ENCODE measurements at places on chromosomes 4 and X.

DNA sequence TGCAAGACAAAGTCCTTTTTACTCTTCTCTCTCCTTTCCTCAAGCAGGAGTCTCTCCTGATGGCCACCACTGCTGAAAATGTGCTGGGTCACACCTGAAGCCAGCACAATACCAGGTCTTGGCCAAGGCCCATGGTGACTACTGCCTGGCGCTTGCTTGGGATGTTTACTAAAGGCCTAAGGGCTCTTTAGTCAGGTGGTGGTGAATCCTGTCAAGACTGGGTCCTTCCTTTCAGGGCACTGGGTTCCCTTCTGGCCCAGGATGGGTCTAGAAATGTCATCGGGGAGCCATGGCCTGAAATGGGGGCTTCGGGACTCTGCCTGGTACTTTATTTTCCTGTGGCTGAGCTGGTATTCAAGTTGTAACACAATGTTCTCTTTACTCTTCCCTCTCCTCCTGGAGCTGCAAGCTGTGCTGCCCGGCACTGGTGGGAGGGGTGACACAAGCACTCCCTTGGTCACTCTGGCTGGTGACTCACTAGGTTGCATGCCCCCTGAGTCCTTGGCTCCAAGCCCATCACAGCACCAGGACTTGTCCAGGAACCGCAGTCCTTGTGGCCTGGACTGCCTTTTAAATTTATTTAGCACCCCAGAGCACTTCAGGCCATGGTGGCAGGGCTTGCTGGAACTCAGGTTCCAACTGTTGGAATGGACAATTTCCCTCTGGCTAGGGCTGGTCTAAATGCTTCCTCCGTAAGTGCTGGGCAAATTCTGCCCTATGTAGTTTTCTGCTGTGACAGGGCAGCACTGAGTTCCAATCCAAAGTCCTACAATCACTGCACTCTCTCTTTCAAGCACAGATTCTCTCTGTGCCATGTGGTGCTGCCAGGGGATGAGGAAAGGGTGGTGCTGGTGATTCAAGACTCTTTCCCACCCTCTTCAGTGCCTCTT is 11.3 kb downstream of the ARL13A start:
- DNase-seq = no peak

GRCh38 chr4:88097301-88097700 is 61.1 kb downstream of the ABCG2 start:
- no peak for DNase-seq

DNA sequence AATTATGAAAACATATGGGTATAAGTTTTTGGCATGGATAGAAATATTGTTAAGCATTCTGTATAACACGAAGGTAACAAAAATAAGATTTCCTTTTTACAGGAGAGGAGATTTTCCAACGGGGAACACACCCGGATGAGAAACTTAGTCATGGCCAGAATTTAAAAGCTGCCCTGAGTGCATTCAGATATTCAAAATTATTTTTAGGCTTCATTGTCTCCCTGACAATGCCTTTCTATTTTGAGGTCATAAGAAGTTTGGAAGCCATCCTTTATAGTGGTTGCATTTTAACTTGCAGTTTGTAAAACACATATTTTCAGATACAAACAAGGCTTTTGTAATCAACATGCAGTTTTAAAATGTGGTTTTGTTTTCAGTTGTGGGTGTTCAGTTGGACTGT is 357.5 kb upstream of the FAM47C start:
- DNase-seq = no peak

GRCh38 chrX:48028091-48028490 is 21.3 kb downstream of the SPACA5 start:
- DNase-seq = no peak

GRCh38 chr4:43709443-43709842 is 739.2 kb downstream of the KCTD8 start:
- no peak for DNase-seq

DNA sequence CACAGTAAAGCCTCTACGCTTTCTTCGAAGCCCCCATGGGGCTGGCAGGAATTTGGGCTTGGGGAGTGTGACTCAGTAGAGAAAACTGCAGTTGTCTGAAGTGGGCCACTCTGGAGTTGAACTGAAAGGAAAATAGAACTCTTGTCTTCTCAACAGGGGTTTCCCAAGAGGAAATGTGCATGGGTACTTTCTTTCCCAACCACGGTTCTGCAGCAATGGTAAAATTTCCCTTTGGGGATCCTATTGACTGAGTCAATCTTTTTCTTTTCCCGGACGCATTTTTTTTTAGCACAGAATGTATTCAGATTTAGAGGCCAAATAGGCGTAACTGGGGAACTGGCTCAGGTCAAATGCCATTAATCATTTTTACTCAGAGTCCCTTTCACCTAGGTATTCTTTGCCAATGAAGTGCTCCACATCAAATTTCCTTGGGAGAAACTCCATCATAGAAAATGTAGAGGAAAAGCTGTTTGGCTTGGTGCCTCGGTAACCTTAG is 269.3 kb downstream of the STIM2 start:
- DNase-seq = no peak

- DNase-seq = no peak
These were observed 67.2 kb upstream of the MAGEB2 start for GRCh38 chrX:30147996-30148643.

GRCh38 chr4:67869580-67870190 is 14.1 kb downstream of the TMPRSS11D start:
- no peak for DNase-seq

GRCh38 chrX:150869450-150869849 is 29.0 kb downstream of the CD99L2 start:
- DNase-seq = no peak

DNA sequence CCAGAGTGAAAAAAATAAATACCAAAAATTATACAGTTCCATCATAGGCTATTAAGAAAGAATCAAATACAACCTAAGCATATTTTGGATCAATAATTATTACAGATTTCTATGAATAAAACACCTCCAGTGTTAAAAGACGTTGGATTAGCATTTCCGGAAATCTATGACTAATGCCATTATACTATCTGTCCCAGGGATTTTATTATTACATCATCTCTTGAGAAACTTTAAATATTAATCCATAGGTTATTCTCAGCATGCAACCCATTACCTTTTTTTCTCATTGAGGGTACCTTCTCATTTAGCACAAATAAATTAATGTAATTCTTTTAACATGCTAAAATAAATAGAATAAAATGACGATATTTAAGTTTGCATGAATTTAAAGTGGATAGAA is 44.6 kb downstream of the CXorf58 start:
- no peak for DNase-seq

DNA sequence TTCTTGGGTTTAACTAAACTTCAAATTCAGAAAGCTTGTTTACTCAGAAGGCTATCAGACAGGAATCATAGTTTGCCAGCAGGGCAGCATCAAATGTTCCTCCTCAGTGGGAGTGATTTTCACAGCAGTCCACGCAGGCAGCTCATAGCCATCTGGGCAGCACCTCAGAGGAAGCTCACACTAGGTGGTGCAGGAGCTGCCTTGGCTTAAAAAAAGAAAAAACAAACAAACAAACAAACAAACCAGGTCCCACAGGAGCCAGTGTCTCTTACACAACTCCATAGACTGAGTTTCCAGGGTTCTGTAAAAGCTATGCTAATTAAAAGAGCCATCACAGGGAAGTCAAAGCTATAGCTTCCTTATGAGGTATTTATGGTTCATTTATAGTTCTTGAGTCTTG is 10.5 kb upstream of the KLHL5 start:
- DNase-seq = no peak

DNA sequence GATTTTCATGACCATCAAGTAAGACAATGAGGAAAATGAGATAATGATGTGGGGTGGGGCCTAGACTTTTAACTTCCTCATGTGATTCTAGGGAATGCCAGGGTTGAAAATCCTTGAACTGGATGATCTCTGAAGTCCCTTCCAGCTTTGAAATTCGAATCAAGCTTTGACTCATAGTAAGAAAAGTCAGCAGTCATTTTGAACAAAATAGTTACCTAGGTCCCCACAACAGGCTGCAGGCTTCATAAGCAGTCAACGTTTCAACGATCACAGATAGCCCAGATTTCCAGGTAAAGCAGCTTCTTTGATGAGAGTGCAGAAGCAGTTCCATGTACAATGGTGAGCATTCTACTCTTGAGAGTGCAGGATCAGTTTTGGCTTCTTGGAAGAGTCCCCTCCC is 93.7 kb downstream of the GRIA3 start:
- no peak for DNase-seq

DNA sequence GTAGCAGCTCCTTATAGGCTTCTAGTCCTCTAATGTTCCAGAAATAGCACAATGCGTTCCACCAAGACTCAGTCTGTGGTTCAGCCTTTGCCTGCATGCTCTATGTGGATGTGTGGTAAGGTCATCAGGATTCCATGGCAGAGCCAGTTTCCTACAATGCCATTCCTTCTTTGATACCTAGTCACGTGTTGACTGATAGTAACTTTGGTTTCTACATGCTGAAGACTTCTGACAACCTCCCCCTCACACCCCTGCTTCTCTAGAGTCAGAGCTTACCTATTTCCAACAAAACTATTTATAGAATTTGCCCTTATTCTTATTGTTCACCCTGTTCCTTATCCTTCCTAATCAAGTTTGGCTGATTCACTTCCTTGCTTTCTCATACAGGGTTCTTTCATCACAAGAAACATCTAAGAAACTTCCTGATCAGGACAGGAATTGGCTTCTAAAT is 81.1 kb downstream of the CT47B1 start:
- DNase-seq = no peak

DNA sequence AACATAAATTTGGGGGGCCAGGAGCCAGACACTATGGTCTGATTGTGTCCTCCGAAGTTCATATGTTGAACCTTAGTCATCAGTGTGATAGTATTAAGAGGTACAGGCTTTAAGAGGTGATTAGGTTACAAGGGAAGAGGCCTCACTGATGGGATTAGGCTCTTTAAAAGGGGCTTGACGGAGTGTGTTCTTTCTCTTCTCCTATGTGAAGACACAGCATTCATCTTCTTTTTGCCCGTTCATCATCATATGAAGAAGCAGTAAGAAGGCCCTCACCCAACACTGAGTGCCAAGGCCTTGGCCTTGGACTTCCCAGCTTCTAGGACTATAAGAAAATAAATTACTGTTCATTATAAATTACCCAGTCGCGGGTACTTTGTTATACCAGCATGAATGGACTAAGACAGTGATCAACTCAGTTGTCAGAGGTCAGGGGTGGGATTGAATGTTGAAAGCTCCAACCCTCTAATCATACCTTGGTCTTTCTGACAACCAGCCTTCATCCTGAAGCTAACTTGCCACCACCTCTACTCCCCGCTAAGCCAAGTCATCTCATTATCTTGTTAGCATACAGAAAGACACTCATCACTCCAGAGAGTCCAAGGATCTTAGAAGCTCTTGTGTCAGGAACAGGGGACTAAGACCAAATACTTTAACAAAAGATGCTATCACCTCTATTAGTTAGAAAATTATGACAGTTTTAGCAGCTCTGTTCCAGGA is 543.4 kb upstream of the DIPK2B start:
- DNase-seq = no peak

GRCh38 chr4:6742989-6743388 is 27.0 kb downstream of the BLOC1S4 start:
- no peak for DNase-seq

- DNase-seq = no peak
These were observed 10.4 kb downstream of the SCML1 start for GRCh38 chrX:17747692-17748091.

GRCh38 chr4:76361689-76362412 is 55.3 kb downstream of the STBD1 start:
- DNase-seq = no peak

DNA sequence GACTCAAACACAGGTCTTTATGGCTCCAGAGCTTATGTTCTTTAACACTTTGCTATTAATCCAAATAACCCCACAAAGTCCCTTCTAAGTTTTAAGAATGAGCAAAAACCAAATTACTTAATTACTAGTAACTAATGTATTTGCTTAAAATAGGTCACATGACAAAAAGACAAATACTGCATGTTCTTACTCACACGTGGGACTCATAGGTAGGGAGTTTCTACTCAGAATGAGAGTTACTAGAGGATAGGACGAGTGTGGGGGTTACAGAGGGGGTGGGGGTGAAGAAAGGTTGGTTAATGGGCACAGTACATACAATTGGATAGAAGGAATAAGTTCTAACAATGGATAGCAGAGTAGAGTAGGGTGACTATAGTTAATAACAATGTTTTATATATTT is 5.8 kb downstream of the RPS6KA3 start:
- DNase-seq = no peak

GRCh38 chr4:152310257-152310656 is 225.6 kb downstream of the FBXW7 start:
- DNase-seq = no peak

GRCh38 chrX:142428916-142429315 is 223.8 kb upstream of the MAGEC2 start:
- no peak for DNase-seq

GRCh38 chrX:1207496-1208025 is 4.9 kb downstream of the CRLF2 start:
- DNase-seq = no peak

DNA sequence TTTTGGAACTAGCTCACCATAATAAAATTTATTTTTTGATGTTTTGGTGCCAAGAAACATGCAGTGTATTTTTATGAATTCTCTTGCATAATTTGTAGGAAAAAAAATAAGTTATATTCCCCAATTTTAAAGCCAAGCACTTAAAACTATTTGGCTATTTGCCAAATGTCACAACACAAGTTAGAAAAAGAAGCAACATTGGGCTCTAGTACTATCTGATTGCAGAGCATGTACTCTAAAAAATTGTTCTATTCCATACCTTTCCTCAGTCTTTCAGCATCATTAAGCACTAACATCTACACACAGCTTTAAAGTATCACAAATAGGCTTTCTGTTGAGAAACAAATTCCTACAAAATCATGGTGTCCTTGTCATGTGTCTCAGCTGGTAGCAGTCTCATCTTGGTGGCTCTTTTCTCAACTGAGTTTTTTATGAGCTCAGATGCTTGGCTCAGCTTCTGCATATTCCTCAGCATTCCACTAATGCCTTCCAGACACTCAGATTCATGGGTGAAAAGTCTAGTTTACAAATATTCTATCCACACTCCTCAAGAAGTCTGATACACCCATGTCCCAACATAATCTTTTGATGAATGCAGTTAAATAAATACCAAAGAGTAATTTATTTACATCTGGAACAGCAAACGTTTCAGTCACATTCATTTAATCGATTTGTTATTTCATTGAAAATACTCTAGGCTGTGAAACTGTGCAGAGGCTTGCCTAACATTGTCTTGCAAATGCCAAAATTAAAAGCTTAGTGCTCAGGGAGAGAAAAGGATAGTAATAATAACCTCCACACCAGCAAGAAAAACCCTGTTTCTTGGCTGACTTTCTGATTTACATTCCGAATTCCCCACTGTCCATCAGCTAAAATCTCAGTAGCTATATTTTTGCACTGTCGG is 2209.9 kb downstream of the PCDH7 start:
- DNase-seq = no peak

- no peak for DNase-seq
These were observed 55.9 kb downstream of the MXRA5 start for GRCh38 chrX:3290561-3290960.

GRCh38 chr4:37653601-37654000 is 32.6 kb downstream of the RELL1 start:
- DNase-seq = no peak

- DNase-seq = no peak
These were observed 251.6 kb downstream of the ARHGAP24 start for GRCh38 chr4:85726555-85726954.

- DNase-seq = no peak
These were observed 115.7 kb upstream of the LSM6 start for GRCh38 chr4:146059865-146060264.

All from left cardiac atrium (tissue), 4 donors.